ENCODE measurements at places on chromosomes 1 and 21.
A peak's percentile ranks its signal among the peaks of the same experiment; 100 is the strongest.

DNA sequence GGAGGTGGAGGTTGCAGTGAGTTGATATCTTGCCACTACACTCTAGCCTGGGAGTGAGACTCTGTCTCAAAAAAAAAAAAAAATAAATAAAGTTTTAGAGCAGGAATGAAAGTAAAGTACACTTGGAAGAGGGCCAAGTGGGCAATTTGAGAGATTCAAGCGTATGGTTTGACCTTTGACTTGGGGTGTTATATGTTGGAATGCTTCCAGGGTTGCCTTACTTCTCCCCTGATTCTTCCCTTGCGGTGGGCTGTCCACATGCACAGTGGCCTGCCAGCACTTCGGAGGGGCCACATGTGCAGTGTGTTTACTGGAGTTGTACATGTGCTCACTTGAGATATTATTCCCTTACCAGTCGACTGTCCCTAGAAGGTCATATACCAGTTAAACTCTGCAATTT is 295.5 kb upstream of the PROX1 start:
- DNase-seq = no peak

DNA sequence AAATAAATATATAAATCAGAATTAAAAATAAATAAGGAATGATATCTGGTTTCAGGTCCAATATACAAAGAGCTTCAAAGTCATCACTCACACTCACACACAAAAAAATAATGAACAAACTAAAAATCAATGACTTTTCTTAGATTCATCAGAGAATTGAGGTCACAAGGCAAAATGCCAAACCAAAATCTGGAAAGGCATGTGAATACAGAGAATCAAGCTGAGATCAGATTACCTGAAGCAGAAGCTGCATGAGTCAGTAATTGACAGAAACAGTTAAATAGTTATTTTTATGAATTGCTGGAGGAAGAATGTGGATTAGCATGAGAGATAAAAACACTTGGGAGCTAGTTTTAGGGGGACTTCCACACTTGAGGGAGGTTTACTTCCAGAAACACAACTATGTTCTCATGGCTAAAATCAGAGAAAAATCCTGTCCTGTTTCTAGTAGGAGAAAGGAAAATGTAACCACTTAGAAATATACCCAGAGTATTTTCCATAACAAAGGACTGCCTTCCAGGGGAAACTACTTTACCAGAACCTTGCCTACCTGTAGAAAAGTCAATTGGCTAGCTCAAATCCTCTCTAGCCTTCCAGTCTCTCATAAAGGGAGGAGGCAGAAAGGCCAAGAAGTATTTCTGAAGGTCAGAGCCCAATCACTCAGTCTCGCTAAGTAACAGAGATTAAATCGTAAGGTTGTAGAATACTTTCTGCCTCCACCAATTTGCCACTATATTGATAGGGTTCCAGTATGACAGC is 536.6 kb upstream of the NR5A2 start:
- no peak for DNase-seq

GRCh38 chr1:221192055-221192454 is 312.8 kb downstream of the HLX start:
- no peak for DNase-seq

- no peak for DNase-seq
These were observed 17.9 kb upstream of the CASZ1 start for GRCh38 chr1:10814312-10814711.

- DNase-seq = no peak
These were observed 38.5 kb upstream of the EFCAB14 start for GRCh38 chr1:46757247-46757955.

- no peak for DNase-seq
These were observed 256.5 kb upstream of the TMEM51 start for GRCh38 chr1:14897080-14897449.

DNA sequence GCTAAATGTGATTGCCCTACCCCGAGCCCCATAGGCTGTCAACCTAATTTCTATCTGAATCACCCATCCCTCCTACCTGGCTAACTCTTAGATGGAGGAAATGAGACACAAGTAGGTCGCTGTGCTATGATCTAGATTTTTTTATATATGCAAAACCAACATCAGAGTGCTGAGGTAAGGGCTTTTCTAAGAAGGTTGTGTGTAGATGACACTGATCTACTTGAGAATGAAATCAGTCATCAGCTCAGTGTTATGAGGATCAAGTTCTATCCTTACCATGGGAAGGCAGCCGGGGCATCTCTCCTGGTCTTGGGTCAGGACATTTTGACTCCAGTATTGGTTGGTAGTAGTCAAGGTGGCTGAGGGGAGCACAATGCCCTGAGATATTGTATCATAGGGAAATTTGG is 23.6 kb downstream of the SLAMF1 start:
- no peak for DNase-seq

DNA sequence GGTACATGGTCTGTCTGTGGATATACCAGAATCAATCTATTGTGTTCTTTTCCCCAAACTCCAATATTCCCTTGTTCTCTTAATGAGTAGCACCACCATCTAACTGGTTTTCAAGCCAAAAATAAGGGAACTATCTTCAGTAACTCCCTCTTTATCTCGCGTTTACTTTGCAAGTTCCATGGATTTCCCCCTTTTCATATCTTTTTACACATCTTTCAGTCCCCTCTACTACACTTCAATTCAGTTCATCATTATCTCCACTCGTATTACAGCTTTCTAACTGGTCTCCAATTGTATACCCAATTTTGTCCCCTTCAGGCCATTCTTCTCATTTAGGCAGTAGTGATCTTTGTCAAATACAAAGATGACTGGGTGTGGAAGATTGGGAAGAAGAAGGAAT is 4.1 kb upstream of the TMCO1 start:
- no peak for DNase-seq

- DNase-seq = no peak
These were observed 57.5 kb upstream of the IL12RB2 start for GRCh38 chr1:67250051-67250653.

DNA sequence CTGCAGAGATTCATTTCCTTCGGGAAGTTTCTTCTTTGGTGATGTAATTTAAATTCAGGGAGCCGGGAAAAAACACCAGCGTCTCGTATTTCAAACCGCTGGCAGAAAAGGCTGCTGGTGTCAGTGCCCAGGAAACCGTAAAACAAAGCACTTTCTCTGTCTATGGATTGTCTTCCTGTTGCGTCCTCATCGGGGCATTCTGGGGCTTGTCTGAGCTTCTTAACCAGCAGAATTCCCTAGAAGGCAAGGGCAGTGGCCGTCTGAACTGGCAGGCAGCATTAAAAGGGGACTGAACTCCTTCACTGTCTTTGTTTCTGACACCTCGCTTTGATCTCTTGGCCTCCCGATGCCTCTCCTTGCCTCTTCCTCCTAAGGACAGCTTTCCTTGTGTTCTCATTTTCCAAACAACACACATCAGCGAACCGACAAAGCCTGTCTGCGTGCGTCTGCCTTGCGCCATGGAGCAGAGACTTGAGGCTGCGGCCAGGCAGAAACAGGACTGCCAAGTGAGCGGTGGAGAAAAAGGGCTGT is 391.6 kb upstream of the VAMP3 start:
- DNase-seq = no peak

GRCh38 chr1:234970731-234971476 is 157.7 kb downstream of the TOMM20 start:
- peak; percentile 30 for DNase-seq

DNA sequence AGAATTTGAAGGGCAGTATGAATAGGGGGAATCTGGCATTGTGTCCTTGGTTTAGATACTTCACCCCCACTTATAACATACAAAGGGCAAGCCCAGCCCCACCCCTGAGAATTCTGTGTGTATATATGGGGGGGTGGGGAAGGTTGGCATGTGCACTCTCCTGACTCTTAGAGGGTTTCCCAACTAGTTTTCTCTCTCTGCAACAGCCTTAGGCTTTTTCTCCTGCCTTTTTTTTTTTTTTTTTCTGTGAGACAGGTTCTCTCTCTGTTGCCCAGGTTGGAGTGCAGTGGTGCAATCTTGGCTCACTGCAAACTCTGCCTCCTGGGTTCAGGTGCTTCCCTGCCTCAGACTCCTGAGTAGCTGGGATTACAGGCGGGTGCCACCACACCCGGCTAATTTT is 2.9 kb upstream of the ZBED6 start:
- no peak for DNase-seq

DNA sequence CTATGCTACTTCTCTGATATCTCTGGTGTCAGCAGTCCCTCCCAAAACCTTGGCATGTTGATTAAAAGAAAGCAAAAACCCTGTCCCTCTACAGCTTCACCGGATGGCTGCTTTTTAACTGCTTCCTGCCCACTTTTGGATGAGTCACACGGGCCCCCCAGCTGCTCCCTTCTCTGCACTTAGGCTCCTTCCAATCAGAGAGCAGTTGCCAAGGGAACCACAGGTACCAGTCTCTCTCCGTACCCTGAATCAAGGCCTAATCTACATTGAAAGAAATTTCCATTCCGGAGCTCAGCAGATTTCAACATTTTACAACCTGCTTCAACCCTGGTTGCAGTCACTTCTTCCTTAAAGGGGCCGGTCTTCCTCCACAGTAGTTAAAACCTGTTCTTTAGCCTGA is 70.6 kb upstream of the GJB5 start:
- peak; percentile 6 for DNase-seq

DNA sequence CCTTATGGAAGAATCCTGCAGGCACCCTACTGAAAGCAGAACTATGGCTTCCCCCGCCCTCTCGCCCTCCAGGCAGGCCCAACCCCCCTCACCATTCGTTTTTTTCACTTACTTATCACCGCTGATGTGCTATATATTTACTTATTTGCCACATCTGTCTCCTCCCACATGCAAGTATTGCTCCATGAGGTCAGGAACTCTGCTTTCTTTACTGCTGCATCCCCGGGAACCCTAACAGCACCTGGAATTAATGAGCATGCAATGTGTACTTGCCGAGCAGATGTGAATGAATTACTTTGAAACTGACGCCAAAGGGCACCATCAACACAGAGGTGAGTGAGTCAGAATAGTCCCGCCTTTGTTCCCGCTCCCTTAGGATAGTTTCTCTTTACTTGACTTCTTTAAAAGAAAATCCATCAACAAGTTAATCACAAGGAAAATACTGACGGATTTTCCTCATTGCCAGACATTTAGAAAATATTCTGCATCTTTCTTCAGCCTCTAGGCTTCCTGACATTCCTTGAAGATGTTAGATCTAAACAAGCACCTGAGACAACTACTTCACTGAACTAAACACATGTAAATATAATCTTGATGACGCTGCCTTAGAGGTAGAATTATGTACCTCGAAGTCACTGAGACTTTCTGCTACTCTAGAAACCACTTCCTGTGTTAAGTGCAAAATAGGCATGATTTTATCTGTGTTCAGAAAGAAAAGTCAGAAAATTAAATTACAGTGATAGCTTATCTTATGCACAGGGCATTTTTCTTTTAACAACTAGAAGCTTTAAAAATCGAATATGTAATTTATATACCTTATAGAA is 17.5 kb upstream of the RAB4A start:
- DNase-seq = peak; percentile 13

- DNase-seq = no peak
These were observed 841 bp downstream of the POFUT2 start for GRCh38 chr21:45286671-45287437.

- DNase-seq = no peak
These were observed 2.9 kb downstream of the ADAMTS1 start for GRCh38 chr21:26842300-26842699.

- no peak for DNase-seq
These were observed 1.5 kb downstream of the MIB2 start for GRCh38 chr1:1616838-1617237.

DNA sequence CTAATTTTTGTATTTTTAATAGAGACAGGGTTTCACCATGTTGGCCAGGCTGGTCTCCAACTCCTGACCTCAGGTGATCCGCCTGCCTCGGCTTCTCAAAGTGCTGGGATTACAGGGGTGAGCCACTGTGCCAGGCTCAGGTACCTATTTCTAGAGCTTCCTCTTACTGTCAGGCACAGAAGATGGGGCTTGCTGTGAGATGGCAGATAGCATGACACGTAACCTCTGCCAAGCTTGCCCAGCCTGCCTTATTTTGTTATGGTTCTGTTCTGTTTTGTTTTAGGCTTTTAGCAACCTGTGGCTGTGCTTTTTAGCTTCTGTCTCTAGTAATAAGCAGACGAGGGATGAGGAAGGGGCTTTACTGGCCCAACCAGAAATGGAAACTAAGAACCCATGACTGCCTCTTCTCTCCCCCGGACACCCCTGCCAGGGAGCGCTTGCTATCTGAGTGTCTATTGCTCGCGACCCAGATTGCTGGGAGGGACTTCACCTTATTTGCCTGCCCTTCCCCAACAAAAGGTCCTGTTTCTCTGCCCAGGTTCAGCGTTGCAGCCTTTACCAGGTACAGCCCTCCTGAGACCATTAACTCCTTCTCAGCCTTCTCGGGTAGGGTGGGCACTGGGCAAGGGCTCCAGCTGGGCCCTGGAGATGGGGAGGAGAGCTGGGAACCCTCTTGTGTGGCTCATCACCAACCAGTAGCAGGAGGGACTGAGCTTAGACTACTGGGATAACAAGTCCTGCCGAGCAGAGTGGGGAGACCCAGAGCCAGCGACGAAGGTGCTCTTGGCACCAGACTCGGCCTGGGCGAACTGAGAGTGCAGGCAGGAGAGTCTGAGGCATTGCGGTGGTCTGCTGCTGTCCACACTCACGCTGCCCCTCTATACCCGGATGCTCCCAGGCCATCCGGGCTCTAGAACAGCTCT is 13.5 kb upstream of the LGR6 start:
- no peak for DNase-seq

DNA sequence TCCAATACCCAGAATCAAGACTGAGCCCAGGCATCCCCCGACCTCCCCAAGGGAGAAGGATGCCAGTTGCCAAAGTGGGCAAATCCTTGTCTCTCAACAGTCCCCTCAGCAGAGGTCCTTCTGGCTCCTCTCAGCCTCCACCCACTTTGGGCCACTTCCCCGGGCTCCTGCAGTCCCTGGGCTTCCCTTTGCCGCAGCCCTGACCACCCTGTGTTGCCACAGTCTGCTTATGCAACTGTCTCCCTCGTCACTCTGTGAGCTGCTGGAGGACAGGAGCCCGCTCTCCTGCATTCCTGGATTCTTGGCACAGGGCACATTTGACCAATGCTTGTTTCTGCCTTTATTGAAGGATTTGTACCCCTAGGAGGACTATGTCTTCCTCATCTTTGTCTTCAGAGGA is 2.9 kb upstream of the LRP8 start:
- no peak for DNase-seq

DNA sequence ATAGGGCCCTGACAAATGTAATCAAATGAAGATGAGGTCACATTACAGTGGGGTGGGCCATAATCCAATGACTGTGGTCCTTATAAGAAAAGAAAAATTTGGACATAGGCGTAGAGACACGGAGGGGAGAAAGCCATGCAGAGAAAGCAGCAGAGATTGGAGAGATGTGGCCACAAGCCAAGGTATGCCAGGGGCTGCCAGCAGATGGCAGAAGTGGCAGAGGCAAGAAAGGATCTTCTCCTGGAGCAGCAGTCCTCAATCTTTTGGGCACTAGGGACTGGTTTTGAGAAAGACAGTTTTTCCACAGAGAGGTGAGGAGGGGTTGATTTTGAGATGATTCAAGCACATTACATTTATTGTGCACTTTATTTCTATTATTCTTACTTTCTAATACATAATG is 355.1 kb downstream of the NPHP4 start:
- peak; percentile 30 for DNase-seq

- DNase-seq = no peak
These were observed 11.7 kb downstream of the ZC3H12A start for GRCh38 chr1:37485902-37486679.

Measured in stimulated activated CD4-positive, alpha-beta T cell treated with anti-CD3 and anti-CD28 coated beads, Interleukin-2, amount 100 ng/mL, for 24 hours (primary cell).